ENCODE measurements at places on chromosomes 1 and 21.

GRCh38 chr1:213829780-213830179, 158.0 kb upstream of the PROX1 start:
- DNase-seq: no peak

DNA sequence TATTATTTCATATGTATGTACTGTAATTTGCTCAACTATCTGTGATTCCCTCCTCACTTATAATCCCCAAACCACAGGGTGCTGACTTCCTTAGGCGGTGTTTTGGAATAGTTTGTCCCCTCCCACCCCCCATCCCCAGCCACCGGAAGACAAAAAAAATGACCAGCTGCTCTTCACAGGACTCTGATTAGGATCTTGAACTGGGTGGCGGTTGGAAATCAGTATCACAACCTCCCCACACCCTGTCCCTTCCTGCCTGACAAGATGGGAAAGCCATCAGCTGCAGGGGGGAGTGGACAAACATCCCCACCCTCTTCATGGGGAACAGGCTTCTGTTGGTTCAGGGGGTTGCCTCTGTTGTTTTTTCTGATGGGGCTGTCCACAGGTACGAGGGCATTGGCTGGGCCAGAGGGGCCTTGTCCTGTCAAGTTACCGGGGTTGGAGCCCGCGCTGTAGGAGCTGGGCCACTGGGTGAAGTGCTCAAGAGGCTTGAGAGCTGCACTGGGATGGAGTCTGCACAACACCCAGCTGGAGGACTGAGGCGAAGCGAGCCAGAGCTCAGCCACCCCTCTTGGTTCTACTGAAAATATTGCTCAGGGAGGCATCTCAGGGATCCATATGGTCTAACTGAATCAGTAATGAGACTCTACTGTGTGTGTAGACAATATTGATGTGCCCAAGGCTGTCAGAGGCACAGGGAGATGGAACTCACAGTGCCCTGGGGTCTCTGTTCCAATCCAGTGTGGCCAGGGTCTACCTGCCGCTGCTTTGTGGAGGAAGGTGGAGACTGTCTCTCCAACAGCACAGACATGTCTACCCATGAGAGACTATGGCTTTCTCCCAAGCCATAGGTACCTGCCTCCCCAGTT, 28.2 kb downstream of the NAV1 start:
- DNase-seq: no peak

- no peak for DNase-seq
Measured at GRCh38 chr1:195866091-195866780, 742.0 kb downstream of the KCNT2 start.

DNA sequence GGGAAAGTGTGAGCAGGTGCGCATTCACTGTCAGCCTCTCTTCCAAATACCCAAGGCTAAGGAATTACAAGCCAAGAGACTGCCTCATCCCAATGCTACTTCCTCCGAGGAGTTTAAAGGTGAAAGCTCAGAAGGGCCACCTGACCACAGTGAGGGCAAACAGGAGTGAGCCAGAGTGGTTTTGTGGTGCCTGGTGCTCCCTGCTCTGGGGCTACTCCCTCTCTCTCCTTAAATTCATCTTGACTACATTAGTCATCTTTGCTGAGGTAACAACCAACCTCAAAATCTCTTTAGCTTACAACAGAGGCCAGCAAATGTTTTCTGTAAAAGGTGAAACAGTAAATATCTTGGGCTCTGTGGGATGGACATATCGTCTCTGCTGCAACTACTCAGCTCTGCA, 14.2 kb upstream of the ZBTB8A start:
- no peak for DNase-seq

DNA sequence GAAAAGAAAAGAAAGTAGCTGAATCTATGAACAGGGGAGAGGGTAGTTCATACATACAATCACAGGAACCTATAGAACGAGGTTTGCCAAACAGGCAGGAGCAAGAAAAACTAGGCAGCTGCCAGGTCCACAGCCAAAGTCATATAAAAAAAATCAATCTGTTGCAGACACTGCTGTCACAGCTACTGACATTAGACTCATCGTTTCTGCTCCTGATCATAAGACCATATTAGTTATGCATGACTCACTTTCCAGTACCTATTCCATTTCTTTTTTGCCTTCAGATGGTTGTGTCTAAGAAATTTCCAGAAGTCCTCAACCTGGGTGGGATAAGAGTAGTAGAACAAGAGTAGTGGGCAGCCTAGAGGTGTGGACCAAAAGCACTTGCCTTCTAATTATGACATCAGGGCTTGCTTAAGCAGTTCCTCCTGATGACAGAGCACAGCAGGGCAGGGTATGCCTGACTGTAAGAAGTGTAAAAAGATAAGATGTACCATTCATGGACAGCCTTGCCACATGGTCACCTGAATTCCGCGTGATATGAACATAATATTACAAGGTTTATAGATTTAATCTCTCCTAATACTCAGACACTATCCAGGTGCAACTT, 323.2 kb upstream of the SGIP1 start:
- DNase-seq: no peak

DNA sequence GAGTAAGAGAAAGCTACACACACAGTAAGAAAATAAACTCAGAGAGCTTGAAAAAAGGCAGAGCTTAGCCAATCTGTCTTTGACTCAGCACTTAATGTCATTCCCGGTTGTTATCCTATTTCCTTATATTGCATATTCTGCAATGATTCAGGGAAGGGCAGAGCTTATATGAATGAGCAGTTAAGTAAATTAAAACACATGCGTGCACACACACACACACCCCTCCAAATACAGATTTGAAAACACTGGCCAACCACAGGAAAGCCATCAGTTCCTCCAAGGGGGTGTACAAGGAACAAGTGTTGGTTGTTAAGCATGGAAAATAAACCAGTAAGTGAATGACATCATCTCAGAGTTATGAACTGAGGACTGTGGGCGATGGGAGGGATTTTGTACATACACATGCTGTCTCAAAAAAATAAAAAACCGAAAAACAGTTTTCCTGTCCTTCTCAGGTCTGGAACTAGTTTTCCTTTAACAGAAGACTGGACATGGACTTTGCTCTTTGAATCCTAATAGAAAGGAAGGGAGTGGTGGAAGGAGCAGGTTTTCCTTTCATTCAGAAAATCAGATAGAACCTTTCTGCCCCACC, 1.0 kb downstream of the IQGAP3 start:
- no peak for DNase-seq

DNA sequence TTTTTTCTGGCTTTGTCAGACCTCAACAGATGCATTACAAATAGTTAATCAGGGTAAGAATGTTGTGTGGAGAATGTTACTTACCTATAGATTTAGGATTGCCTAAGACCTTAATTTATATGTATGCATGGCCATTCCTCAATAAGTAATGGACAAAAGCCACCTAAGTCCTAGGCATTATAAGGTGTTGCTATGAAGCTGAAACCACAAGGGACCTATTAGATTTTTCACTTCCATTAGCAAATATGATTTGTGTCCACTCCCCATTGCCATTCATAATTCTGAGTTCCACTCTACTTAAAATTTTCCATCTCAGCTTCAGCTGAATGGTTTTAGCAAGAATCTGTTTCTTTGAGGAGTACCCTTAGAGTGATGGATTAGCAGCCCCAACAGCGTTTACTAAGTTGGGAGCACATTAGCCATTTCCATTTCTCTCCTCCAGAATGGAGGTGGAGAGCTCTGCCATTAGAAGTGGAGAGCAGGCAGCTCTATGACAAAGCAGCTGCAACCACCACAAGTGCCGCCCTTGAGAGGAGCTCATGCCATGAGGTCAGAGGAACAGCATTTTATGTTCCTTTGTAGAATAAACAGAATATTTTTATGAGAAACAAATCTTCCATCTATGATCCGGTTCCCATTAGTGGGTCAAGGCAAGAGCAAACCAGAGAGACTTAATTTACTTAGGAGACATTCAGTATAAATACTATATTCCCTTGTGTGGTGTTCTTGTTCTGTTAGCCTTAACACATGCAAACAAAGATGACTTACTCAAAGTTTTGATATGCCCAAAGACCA, 28.9 kb upstream of the C1orf87 start:
- no peak for DNase-seq

DNA sequence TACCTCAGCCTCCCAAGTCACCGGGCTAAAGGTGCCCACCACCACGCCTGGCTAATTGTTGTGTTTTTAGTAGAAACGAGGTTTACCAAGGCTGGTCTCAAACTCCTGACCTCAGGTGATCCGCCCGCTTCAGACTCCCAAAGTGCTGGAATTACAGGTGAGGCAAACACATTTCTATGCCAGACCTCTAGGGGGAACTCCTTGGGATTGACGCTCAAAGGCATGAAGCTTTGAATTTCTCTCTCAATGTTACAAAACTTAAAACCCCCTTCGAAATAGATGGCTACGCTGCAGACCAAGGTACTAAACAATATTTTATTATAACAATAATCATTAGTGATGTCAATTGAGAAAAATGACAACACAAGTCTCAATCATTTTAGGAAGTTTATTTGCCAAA, 330.0 kb downstream of the SETD4 start:
- no peak for DNase-seq

GRCh38 chr1:12604114-12604874, 13.7 kb downstream of the DHRS3 start:
- DNase-seq: peak; percentile 83

DNA sequence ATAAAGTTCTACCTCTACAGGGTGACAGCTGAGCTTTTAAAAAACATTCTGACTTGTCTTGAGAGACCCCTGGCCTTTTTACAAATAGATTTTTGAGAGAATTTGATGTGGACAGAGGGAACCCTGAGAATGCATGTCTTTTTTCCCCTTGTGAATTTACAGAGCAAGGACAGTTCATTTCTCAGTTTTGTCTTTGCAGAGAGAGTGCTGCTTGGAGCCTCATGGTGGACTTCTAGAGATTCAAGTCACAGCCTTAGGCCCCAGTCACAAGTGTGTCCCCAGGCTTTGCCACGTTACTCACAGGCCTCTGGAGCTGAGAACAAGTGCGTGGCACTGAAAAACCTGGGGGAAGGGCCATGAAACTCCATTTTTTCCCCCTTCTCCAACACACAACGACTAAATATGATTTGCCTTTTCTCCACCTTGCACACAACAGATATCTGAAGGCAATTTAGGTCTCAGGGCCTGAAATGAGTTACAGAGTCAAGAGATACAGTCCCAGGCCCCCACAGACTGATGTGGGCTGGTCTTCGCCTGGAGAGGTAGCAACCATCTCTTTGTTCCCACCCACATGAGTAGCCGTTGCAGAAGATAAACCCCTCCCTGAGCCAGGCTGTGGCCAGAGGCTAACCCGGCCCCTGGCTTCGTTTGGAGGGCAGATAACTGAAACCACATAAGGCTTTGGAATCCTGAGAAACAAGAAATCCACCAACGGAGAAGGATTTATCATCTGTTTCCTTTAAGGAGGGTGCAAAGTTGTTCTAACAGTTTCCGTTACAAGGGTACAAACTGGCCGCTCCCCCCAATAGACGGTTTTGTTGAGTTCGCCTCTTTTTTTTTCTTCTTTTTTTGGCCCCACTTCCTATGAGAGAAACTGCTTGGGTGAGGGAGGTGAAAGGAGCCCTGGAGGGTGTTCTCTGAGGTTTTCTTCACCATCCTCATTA, 1.0 kb upstream of the PIGV start:
- peak; percentile 41 for DNase-seq

- DNase-seq: no peak
Measured at GRCh38 chr1:57898531-57898930, 474.7 kb upstream of the DAB1 start.

DNA sequence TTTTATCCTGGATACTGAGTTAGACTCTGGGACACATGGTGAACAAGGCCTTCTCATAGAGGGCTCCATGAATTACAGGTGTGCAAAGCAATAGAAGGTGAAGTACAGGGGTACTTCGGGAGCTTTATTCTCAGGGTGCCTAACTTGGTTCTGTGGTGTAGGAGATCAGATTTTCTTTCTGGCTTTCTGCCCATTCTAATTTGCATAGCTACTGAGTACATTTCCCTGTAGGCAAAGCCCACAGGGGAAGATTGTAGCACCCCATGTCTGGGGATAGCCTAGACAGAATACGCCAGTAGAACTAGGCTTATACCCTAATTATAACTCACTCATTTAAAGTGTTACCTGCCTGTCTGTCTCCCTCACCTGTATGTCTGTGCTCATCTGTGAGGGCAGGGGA, 49.7 kb downstream of the PGM1 start:
- DNase-seq: no peak

- DNase-seq: no peak
Measured at GRCh38 chr21:42040411-42041180, 30.4 kb upstream of the ZBTB21 start.

DNA sequence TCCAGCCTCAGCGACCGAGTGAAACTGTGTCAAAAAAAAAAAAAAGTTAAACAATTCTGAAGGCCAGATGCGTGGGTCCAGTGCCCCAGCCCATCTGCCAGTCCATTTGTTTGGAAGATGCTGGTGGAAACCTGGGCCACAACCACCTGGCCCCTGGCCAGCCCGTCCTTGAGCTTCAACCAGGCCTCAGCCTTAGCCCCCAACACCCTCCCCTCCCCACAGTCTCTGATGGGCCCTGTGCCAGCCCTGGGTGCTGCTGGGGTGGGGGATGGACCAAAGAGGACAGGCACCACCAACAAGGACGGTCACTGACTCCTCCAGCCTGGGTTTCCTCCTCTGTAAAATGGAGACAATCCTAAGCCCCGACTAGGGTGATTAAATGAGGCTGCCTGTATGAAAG, 19.6 kb upstream of the PLEKHG5 start:
- no peak for DNase-seq

GRCh38 chr1:152252157-152252556, 28.2 kb upstream of the HRNR start:
- DNase-seq: no peak

- DNase-seq: no peak
Measured at GRCh38 chr1:29975036-29975694, 738.8 kb downstream of the PTPRU start.

DNA sequence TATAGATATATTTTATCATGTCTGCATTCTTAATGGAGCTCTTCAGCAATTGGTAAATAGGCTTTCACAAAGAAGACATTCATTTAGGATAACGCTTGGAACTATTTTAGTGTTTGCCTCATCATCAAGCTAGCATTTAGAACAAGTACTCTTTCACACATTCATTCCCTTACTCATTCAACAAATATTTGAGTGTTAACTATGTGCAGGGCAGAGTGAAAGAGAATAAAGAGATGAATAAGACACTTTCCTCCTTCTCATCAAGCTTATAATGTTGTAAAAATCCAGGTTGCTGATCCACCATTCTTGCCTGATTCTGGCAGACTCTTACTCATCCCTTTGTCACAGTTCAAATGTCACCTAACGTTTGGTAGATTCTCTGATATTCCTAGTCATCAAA, 386.3 kb upstream of the BEND5 start:
- DNase-seq: no peak

GRCh38 chr1:16924919-16925477, 3.3 kb downstream of the CROCC start:
- no peak for DNase-seq

All from activated CD4-positive, alpha-beta memory T cell treated with anti-CD3 and anti-CD28 coated beads, Interleukin-2, amount 10 ng/mL, durations not matched to agents 7 days and 5 days (primary cell).